ENCODE measurements at places on chromosomes 3 and 15.

DNA sequence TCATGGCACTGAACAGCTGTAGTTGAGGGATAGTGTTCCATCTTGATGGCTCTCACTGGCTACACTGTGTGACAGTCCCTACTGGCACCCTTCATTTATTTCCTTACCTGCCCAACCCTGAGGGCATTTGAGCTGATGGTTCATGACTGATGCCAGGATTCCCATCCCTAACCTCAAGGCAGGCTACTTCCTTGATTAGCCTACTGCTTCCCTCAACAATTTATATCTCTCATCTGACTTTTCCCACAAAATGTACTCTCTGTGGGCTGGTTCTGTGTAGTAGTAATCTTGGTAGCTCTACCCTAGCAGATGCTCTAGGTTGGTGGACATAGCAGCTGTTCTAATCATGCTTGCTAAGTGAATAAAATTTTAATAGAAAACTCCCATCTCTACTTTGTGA lies 106.0 kb downstream of the THRB start:
- no peak for DNase-seq

DNA sequence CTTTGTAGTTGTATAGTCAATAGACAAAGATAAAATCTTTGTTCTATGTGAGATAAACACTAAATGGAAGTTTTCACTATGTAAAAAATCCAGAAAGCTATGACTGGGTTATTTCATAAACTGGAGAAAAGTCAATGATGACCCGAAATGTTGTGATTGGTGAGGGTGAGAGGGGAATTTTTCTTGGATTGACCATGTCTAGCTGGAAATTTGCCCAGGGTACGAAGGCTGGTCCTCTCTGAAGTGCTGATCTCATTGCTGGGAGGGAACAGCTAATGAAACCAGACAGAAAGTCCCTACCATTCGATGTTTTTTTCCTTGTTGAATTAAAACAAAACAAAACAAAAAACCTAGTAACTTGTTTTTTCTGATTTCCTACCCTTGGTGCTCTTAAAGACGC lies 14.3 kb downstream of the TPRG1 start:
- no peak for DNase-seq

GRCh38 chr15:51971032-51971374 lies 575 bp downstream of the LEO1 start:
- DNase-seq, result peak; percentile 49

DNA sequence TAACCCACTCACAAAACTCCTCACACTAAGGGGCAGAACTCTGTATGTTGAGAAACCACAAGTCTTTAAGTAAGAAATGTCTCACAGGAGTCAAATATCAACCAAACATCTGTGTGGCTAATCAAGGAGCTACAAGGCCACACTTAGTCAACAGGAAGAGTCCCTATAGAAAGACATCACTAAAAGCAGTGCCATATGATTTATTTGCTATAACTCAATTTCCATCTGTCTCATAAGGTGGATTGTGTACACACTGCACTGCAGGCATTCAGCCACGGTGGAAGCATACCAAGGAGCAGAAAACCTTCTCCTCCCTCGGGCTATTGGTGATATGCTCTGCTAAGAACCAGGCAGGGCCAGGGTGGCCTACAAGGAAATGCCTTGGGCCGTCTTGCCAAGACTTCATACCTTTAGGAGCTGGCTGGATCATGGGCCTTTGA lies 197.6 kb upstream of the CFAP20DC start:
- DNase-seq, result no peak

- DNase-seq, result no peak
Measured at GRCh38 chr15:50979041-50979440, 70.6 kb downstream of the AP4E1 start.

DNA sequence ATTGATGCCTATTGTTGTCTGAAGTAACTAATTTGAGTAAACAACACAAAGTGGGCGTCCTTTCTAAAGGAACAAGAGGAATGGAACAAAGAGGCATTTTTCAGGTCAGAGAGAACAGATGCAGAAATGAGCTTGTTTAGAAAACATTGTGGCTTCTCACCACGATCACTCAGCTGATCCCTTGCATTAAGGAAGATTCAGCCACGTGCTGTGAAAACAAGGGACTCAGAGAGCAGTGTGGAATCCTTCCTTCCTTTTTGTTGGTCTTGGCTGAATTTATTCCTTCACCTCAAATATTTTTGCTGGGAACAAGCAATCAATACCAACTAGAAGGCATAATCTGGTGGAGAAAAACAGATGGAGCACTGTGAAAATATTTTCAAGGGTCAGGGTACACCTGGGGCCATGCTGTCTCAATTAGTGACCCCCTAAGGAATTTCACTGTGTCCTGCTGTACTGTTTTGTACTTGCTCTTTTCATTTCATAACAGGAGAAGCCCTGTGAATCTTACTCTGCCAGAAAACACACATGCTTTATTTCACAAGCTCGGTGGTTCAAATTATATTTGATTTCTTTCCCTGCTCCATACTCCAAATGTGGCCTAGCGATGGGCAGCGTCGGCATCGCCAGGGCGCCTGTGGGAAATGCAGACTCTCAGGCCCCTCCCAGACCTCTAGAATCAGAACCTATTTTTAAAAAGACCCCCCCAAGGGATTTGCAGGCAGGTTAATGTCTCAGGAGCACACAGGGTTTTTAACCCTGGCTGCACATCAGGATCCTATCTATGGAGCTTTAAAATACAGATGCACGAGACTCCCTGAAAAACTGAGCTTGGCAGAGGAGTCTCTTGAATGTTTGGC lies 11.6 kb upstream of the SLC6A20 start:
- DNase-seq, result no peak

- no peak for DNase-seq
Measured at GRCh38 chr3:194282436-194283122, 68.5 kb downstream of the CPN2 start.

- no peak for DNase-seq
Measured at GRCh38 chr3:8632402-8633237, 12.0 kb downstream of the SSUH2 start.

DNA sequence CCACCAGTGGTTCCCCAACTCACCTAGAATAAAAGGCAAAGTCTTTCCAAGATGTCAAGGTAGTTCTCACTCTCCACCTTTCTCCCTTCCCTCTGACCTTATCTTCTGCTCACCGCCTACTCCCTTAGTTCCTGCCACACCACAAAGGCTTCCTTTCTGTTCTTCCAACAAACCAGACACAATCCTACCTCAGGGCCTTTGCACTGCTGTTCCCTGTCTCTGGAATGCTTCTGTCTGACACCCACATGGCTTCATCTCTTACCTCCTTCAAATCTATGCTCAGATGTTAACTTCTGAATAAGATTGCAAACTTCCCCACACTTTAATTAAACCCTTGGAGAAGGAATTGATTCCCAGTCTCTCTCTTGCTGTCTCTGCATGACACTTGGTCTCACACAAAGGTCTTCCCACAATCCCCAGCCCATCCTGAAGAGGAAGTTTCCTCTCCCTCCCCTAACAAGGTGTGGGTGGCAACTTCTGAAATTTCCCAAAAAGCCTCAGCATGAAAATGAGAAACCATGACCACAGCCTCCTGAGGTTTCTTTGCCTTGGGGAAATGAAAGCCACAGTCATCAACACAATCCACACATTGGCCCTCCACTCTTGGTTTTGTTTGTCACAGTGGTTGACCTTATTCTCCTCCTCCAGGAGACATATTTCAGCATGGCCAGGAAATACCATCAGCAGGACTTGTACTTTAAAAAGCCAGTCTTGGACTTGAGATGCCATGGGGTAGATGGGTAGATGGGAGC lies 3.0 kb upstream of the RYK start:
- no peak for DNase-seq

DNA sequence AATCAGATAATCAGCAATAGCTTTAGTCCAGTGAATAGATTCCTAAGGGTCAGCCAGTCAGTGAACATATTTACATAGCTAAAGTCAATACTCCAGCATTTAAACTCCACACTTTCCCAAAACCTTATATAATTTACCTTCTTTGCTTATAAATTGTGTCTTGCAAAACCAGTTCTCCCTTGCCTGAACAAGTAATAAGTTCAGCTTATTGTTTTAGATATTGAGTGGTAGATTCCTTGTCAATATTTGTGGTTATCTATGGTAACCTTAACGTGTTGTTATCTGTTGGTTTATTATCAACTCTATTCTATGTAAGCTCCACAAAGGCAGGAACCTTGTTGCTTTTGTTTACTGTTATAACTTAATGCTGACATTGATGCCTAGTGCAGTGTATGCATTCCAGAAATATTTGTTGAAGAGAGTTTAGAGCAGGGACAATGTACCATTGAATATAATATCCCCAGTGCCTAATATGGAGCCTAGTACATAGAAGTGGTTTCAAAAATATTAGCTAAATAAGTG lies 24.0 kb downstream of the PLSCR5 start:
- no peak for DNase-seq

DNA sequence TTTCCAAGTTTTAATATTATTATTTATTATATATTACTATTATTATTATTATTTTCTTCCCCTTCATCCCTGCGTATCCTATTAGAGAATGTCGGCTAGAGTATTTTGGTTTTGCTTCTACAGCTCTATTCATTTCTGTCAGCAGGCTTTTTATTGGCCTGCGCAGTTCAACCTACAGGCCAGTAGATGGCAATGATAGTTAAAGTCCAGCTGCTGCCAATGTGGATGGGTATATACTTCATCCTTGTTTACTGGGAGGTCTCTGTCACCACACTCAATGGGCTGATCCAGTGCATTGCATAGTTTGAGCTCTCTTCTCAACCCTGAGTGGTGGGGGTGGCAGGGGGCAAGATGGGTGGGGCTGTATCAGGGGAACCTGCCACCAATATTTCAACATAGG lies 799.8 kb downstream of the NSUN3 start:
- DNase-seq, result peak; percentile 27

GRCh38 chr3:124648551-124648950 lies 81.7 kb upstream of the UMPS start:
- DNase-seq, result no peak

DNA sequence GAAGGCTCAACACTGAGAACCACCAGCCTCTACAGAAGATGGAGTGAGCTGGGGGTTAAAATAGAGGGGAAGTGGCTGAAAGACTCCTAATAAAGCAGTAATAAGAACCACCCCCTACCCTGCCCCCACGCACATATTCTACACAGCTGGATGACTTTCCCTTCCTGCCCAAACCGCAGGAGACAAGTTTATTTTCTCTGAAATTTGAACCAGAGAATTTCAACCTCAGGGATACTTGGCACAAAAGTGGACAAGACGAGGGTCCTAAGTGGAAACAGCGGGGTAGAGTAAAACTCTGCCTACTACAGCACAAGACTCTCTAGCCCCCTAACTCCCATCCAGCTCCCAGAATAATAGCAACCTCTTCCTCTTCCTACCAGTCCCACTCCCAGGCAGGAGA lies 28.4 kb downstream of the USF3 start:
- no peak for DNase-seq

DNA sequence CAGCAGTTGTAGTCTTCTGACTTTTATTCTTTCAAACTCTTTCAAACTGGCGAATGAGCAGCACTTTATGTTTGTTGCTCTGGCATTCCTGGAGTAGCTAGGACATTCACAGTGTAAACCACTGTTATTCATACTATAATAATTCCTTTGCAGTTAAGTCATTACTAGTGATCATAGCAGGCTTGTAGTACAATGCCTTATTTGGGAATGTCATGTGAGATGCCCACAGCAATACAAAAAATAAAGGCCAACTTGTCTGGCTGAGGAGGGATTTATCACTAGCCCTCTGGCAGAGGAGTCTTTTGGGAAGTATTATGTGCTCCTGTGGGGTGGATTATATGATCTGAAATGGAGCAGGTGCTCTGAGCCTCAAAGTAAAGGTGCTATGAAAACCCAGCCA lies 197.2 kb downstream of the VGLL3 start:
- DNase-seq, result peak; percentile 89

- no peak for DNase-seq
Measured at GRCh38 chr15:78828920-78829319, 17.7 kb upstream of the ADAMTS7 start.

- peak; percentile 1 for DNase-seq
Measured at GRCh38 chr3:140051019-140051957, 116.3 kb downstream of the CLSTN2 start.

GRCh38 chr3:172036541-172037215 lies 2.7 kb upstream of the FNDC3B start:
- DNase-seq, result no peak

DNA sequence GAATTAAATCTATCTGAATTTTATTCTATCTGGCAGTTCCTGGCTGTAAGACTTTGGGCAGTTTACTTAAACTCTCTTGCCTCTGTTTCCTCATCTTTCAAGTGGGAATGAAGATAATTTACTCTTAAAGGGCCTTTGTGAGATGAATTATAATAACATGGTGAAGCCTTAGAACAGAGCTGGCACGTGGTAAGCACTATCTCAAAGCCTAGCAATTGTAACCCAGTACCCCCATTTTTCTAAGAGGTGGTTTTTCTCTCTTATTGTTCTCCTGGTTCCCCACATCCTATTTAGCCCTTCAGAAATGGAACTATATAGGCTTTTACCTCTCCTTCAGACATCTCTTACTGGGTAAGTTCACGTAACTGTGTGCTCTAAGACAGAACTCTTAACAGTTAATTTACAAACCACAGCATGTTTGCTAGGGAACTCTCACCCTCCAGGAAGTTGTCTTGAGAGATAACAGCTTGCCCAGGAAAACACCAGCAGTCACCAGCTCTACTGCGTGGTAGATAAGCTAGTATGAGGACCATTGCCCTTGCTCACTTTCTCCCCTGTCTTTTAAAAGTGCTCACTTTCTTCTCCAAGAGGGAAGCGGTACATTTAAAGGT lies 12.3 kb upstream of the CRBN start:
- DNase-seq, result no peak

DNA sequence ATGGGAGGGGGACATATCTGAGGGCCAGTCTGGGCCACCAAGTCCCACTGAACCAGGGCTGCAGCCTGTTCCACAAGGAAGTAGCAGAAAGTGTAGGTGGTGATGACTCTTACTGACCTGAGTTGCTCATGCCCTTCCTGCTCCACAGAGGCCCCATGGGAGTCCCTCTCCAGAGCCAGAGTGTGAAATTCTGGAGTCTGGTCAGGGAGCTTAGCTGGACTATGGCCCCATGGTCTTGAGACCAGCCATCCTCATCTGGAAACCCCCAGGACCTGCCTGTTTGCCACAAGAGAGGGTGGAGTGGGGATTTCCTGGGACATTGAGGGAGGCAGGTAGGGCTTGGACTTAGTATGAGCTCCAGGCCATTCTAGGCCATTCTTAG lies 3.0 kb downstream of the SPINT1 start:
- DNase-seq, result no peak

- no peak for DNase-seq
Measured at GRCh38 chr3:125260158-125260557, 47.6 kb upstream of the SLC12A8 start.

DNA sequence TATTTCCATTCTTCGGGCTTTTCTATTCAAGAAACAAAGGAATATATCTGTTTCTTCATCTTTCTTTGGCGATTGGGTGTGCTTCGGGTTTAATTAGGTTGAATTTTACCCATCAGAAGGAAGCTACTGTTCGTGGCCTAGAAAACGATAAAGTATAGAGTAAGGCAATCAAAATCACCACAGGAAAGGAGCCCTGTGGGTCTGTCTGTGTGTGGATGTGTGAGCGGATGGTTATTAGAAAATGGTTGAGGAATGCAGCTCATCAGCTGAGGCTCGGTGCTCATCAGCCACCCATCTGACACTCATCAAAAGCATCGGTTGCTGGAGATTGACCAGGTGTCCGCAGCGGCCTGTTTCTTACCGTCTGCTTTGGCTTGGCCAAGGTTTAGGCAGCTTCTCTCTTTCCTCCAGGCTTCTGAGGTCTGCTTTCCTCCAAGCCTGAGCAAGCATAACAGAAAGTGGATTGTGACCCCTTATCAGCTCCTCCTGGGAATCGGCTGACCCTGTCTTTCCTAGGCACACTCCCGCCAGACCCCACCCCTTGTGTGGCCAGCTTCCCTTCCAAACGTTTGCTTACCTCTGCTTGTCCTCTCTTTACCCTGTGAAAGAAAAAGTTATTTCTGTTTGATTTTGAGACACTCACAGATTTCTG lies 17.6 kb upstream of the ISLR start:
- no peak for DNase-seq

Data from RKO (cell line).